Nephron progenitor cell (in vitro differentiated cells): ENCODE measurements at places on chromosomes 1 and 21.
A peak's percentile ranks its signal among the peaks of the same experiment; 100 is the strongest.

- no peak overlapping the region for H3K4me3 ChIP-seq
- H3K27me3 ChIP-seq = peaks cover 5% of the 10 kb centered on the region
- H3K36me3 ChIP-seq = peaks cover 65% of the 10 kb centered on the region
- H3K27ac ChIP-seq = no peak overlapping the region
- no peaks in the 10 kb centered on the region for H3K4me1 ChIP-seq
Observed at GRCh38 chr1:25467616-25468015, 36.9 kb downstream of the MACO1 start.

GRCh38 chr1:83588140-83588539 lies 410.8 kb downstream of the TTLL7 start:
- H3K27ac ChIP-seq = no peak overlapping the region
- H3K4me1 ChIP-seq = no peaks in the 10 kb centered on the region
- H3K4me3 ChIP-seq = no peak overlapping the region
- H3K27me3 ChIP-seq = peaks cover 15% of the 10 kb centered on the region
- no peaks in the 10 kb centered on the region for H3K36me3 ChIP-seq

GRCh38 chr1:157166590-157166989 lies 28.4 kb upstream of the ETV3 start:
- no peak overlapping the region for H3K27ac ChIP-seq
- H3K4me1 ChIP-seq = peaks cover 31% of the 10 kb centered on the region
- DNase-seq = no peak
- H3K36me3 ChIP-seq = no peaks in the 10 kb centered on the region
- no peak overlapping the region for H3K4me3 ChIP-seq

- H3K4me3 ChIP-seq = peak overlapping the region; percentile 10
- H3K36me3 ChIP-seq = no peaks in the 10 kb centered on the region
- H3K27ac ChIP-seq = peak overlapping the region; percentile 62
- no peak for DNase-seq
- peaks cover 86% of the 10 kb centered on the region for H3K4me1 ChIP-seq
Observed at GRCh38 chr1:109883248-109883955, 27.2 kb upstream of the CSF1 start.

DNA sequence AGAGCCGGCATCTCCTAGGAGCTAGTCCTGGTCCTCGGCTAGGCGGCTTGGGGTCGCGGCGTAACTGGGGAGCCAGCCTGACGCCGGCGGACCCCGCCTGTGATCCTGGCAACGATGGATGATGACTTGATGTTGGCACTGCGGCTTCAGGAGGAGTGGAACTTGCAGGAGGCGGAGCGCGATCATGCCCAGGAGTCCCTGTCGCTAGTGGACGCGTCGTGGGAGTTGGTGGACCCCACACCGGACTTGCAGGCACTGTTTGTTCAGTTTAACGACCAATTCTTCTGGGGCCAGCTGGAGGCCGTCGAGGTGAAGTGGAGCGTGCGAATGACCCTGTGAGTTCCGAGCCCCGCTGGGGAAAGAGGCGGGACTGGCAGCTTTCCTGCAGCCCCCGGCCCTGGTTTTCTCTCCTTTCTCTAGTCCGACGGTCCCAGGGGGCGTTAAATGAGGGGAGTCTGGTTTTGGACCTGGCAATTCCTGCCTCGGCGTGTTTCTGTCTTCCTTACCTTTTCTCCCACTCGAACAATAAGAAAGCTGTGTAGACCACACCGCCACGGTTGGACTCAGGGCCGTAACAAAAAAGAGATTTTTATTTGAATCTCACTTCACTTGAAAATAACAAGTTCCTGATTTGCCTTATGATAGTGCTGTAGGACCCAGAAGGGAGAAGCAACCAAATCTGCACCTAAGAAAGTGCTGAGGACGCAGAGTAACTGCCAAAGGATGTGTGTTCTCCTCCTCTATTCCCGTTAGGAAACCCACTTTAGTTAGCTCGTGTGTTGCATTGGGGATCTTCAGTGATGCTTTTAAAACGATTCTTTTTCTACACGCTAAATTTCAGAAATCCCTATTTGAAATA lies at the start of gene SPRTN:
SPRTN (plus strand) TSS at position 24 of the 859 bp plus-strand sequence; CDS start at position 115, 91 bp downstream.
- H3K27ac ChIP-seq = peak within 1 kb of the TSS; percentile 99
- peaks cover 50% of the 10 kb centered on the region for H3K4me1 ChIP-seq
- peaks cover 49% of the 10 kb centered on the region for H3K36me3 ChIP-seq
- DNase-seq = peak; percentile 91

GRCh38 chr1:11828511-11828910 lies 19.1 kb downstream of the NPPA start:
- peak overlapping the region; percentile 66 for H3K27ac ChIP-seq
- H3K36me3 ChIP-seq = peaks cover 58% of the 10 kb centered on the region
- H3K4me1 ChIP-seq = no peaks in the 10 kb centered on the region
- H3K27me3 ChIP-seq = no peaks in the 10 kb centered on the region
- no peak overlapping the region for H3K4me3 ChIP-seq

GRCh38 chr1:86852782-86853408 lies 61.0 kb downstream of the SELENOF start:
- no peak overlapping the region for H3K27ac ChIP-seq
- peaks cover 5% of the 10 kb centered on the region for H3K36me3 ChIP-seq
- H3K4me1 ChIP-seq = peaks cover 6% of the 10 kb centered on the region
- no peak overlapping the region for H3K4me3 ChIP-seq
- no peaks in the 10 kb centered on the region for H3K27me3 ChIP-seq
- DNase-seq = no peak

- H3K36me3 ChIP-seq = peaks cover 11% of the 10 kb centered on the region
- H3K4me3 ChIP-seq = no peak overlapping the region
- no peak for DNase-seq
- H3K27me3 ChIP-seq = no peaks in the 10 kb centered on the region
Observed at GRCh38 chr1:89832496-89833127, 11.8 kb downstream of the LRRC8D start.

GRCh38 chr1:206839857-206840256 lies 25.6 kb upstream of the IL20 start:
- no peak overlapping the region for H3K27ac ChIP-seq
- no peak for DNase-seq
- peaks cover 24% of the 10 kb centered on the region for H3K4me1 ChIP-seq

DNA sequence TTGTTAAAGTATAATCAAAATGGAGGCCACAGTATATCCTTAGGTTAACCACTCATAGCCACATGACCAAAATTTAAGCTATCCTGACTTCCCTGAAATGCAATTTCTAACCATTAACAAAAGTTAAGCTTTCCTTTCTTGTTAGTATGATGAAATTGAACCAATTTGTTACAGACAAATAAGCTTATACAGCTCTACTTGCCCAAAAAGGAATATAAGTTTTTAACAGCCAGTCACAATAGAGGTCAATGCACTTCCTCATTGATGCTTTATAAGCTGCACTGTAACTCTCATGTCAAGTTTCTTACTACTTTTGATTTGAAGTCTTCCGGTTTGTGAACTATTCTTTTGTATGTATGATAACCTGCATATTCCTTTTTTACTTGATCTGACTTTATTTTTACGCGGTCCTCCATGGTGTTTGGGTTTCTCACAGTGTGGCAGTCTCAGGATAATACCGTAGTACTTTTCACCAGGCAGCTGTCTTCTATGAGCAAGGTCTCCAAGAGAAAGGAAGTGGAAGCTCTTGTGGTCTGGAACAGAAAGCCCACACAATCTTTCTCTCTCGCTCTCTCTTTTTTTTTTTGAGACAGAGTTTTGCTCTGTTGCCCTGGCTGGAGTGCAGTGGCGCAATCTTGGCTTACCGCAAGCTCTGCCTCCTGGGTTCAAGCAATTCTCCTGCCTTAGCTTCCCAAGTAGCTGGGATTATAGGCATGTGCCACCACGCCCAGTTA lies 331.6 kb downstream of the SRGAP2C start:
- H3K27me3 ChIP-seq = peaks cover 16% of the 10 kb centered on the region
- H3K27ac ChIP-seq = no peak overlapping the region
- no peaks in the 10 kb centered on the region for H3K36me3 ChIP-seq
- H3K4me1 ChIP-seq = peaks cover 17% of the 10 kb centered on the region
- no peak overlapping the region for H3K4me3 ChIP-seq
- no peak for DNase-seq

DNA sequence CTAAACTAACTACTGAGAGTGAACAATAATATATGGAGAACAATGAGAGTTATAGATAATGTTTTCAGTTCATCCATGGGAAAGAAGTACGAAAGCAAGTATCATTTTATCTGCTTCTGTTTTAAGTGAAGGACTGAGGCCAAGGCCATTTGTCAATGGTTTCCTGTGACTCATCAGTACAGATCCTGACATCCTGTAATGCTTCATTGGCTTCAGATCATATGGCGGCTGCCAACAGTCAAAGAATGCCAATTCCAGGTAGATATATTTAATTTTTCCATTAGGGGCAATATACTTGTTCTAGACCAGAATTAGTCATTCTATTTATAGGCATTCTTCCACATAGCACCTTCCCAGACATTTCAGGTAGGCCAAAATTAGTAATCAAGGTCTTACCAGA lies 97.3 kb downstream of the USH2A start:
- H3K36me3 ChIP-seq = no peaks in the 10 kb centered on the region
- no peak for DNase-seq
- H3K27ac ChIP-seq = no peak overlapping the region
- H3K4me3 ChIP-seq = no peak overlapping the region

GRCh38 chr21:31124010-31124409 lies 85.7 kb upstream of the KRTAP19-8 start:
- peak overlapping the region; percentile 63 for H3K27ac ChIP-seq
- H3K27me3 ChIP-seq = peaks cover 2% of the 10 kb centered on the region
- peaks cover 65% of the 10 kb centered on the region for H3K36me3 ChIP-seq
- DNase-seq = peak; percentile 31

GRCh38 chr1:177817937-177818875 lies 151.7 kb downstream of the SEC16B start:
- no peak overlapping the region for H3K4me3 ChIP-seq
- no peak overlapping the region for H3K27ac ChIP-seq
- peaks cover 11% of the 10 kb centered on the region for H3K27me3 ChIP-seq

DNA sequence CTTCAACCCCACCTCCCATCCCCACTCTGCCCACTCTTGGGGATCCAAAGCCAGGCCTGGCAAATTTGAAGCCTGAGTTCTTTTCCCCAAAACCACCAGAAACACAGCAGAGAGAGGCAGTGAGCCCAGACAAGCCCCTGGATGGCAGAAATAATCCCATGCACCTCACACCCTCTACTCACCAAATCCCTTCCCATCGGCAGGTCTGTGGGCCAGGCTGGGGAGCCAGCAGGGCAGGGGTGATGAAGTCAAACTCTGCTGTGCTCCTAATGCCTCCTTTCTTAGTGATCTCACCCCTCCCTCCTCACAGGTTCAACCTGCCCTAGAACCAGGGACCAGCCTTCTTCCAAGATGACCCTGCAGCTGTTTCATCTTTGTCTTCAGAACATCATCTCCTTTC lies 72.4 kb downstream of the GLIS1 start:
- H3K27me3 ChIP-seq = peaks cover 17% of the 10 kb centered on the region
- peaks cover 18% of the 10 kb centered on the region for H3K4me1 ChIP-seq
- DNase-seq = no peak
- no peak overlapping the region for H3K27ac ChIP-seq
- no peaks in the 10 kb centered on the region for H3K36me3 ChIP-seq

DNA sequence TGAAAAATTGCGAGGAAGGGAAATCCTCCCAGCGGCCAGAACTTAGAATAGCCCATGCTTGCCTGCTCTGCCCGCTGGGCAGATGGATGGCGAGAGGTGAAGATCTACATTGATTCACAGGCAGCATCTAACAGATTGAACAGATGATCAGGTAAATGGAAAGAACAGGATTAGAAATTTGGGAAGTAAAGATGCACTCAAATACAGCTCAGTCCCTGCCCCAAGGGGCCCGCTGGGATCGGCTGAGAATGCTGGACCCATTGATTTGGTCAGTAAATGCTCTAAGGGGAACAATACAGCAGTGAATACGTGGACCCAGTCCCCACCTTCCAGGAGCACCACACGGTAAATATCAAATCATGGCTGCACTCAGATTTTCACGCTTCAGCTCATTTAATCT lies 248.2 kb downstream of the MATN1 start:
- no peak overlapping the region for H3K4me3 ChIP-seq
- H3K4me1 ChIP-seq = peaks cover 9% of the 10 kb centered on the region
- no peak overlapping the region for H3K27ac ChIP-seq
- H3K36me3 ChIP-seq = no peaks in the 10 kb centered on the region

- no peaks in the 10 kb centered on the region for H3K36me3 ChIP-seq
- no peak overlapping the region for H3K27ac ChIP-seq
- DNase-seq = no peak
- peaks cover 84% of the 10 kb centered on the region for H3K27me3 ChIP-seq
- H3K4me3 ChIP-seq = no peak overlapping the region
- H3K4me1 ChIP-seq = peaks cover 11% of the 10 kb centered on the region
Observed at GRCh38 chr1:37631036-37631435, 3.7 kb downstream of the RSPO1 start.

DNA sequence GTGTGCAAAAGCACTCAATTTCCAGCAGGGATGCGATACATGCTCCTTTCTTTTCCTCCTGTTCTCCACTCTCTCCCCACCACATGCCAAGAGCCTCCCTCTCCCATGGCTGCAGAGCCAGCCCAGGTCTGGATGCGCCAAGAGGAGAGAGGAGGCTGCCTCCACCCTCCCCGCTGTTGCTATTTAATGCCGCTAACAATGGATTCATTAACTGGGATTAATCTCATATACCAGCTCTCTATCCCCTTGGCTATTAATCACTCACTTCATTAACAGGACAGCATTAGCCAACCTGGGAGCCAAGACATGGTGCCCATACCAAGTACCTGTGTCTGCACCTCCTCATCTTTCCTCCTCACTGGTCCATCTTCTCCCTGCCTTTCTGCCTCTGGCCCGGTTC lies 49.1 kb upstream of the SCMH1 start:
- H3K27me3 ChIP-seq = peaks cover 58% of the 10 kb centered on the region
- H3K4me3 ChIP-seq = no peak overlapping the region
- H3K4me1 ChIP-seq = peaks cover 11% of the 10 kb centered on the region
- H3K36me3 ChIP-seq = no peaks in the 10 kb centered on the region
- no peak overlapping the region for H3K27ac ChIP-seq
- DNase-seq = no peak
